Activated CD4-positive, alpha-beta T cell treated with anti-CD3 and anti-CD28 coated beads for 36 hours (primary cell): ENCODE measurements at places on chromosomes 12 and 14. TPM values are rescaled to one million over a fixed set of nuclear protein-coding genes. Genes with fewer than 3 reads are reported as not detected.

DNA sequence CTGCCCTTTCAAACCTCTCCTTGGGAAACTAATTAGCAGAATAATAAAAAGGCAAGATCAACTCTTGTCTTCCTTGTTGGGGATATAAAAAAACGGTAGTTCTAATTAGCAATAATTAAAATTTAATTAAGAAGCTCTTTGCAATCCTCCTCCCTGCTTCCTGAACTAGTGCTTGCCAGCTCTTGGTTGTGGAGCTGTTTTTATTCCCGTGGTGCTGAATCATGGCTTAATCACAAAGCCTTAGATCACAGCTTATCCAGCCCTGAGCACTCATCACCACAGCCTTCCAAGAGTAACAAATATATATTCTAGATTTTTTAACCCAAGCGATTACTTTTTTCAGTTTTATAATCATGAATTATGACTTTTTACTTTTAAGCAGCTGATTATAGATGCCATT is 63.2 kb upstream of the INSM2 start:
- no peak for DNase-seq
- H3K4me1 ChIP-seq: no peaks in the 10 kb centered on the region
- H3K4me3 ChIP-seq: no peak overlapping the region
- H3K27me3 ChIP-seq: peaks cover 22% of the 10 kb centered on the region

Gene MAP3K9
- 6.1 TPM for total RNA-seq

GRCh38 chr12:15627995-15628945 is 160.9 kb downstream of the EPS8 start:
- no peak overlapping the region for H3K4me3 ChIP-seq
- H3K27ac ChIP-seq: no peak overlapping the region
- H3K27me3 ChIP-seq: no peaks in the 10 kb centered on the region
- DNase-seq: no peak

- H3K27me3 ChIP-seq: peaks cover 7% of the 10 kb centered on the region
- no peak for DNase-seq
- H3K36me3 ChIP-seq: no peaks in the 10 kb centered on the region
- H3K4me1 ChIP-seq: no peaks in the 10 kb centered on the region
Measured at GRCh38 chr12:65845751-65846537, 21.7 kb downstream of the HMGA2 start.

DNA sequence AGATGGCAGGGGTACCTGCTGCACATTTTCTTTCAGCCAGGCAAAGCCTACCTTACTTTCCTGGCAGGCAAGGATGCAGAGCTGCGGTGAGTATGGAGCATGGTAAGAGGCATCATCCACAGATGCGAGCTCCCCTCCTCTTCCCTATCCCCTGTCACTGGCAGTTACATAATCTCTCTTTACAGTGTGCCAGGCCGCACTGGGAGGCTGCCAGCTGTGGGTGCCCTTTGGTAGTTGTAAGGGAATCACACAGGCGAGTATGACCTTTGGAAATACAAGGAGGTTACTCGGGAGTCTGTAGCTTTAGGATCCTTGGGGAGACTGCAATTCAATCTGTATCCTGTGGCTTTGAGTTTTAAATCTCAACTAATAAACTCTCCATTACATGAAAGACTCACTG is 132.5 kb downstream of the KTN1 start:
- no peak overlapping the region for H3K27ac ChIP-seq
- no peak overlapping the region for H3K4me3 ChIP-seq
- no peaks in the 10 kb centered on the region for H3K27me3 ChIP-seq
- H3K36me3 ChIP-seq: no peaks in the 10 kb centered on the region
- no peaks in the 10 kb centered on the region for H3K4me1 ChIP-seq
